T-helper 1 cell (primary cell): ENCODE measurements at places on chromosomes 6 and 20.

DNA sequence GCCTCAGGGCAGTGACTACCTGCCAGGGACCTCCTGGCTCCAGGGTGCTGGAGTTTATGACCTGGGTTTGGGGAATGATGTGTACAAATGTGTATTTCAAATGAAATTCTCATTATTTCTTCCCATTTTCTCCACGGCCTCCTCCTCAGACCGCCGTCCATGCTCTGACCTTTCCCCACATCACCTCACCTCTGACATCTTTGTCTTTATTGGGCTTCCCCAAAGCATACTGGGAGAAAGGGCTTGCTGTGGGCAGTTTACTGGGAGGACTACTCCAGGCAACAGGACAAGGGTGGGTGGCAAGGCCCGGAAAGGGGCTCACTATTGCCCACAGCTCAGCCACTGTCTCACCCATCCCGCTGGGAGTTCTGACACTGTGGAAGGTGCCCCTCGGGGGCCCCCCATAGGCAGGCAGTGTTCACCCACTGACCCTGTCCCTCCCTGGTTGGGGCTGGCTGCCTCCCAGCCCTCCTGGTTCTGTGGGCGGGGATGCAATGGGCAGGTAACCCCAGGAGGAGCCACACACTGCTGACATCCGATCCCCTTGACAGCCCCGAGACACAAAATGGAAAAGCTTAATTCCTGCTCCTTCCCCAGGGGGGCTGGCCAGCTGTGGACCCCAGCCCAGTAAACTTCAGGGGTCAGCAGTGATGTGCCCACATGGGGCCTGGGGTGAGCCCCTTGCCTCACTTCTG lies 39.8 kb upstream of the CST7 start:
- DNase-seq, result no peak

DNA sequence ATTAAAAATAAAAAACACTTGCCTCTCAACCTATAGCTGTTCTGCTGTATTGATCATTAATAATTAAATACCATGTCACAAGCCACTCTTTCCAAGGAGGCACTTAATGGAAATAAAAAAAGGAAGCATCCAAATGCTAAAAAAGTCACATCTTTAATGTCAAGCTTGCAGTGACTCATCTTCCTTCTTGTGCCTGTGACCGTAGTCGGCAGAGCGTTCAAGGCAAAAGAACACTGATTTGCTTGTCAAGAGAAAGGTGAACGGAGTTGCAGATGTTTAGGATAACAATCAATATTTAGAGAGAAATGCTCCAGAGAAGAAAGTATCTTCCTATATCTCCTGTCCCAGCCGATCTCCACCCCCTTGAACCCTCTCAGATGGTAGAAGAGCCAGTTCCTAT lies 341.0 kb upstream of the OPRM1 start:
- no peak for DNase-seq

GRCh38 chr6:164095056-164095455 lies 680.5 kb downstream of the QKI start:
- no peak for DNase-seq

DNA sequence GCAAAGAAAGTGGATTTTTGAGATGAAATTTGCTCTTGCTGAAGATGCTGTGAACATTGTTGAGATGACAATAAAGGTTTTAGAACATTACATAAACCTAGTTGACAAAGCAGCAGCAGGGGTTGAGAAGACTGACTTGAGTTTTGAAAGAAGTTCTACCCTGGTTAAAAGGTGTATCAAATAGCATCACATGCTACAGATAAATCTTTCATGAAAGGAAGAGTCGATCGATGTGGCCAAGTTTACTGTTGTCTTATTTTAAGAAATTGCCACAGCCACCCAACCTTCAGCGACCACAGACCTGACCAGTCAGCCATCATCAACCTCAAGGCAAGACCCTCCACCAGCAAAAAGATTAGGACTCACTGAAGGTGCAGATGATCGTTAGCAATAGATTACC lies 155.3 kb downstream of the HS3ST5 start:
- DNase-seq, result no peak

- DNase-seq, result no peak
These were observed 33.8 kb downstream of the KIF16B start for GRCh38 chr20:16539280-16540021.

- no peak for DNase-seq
These were observed 259.3 kb downstream of the TFAP2B start for GRCh38 chr6:51077821-51078518.

DNA sequence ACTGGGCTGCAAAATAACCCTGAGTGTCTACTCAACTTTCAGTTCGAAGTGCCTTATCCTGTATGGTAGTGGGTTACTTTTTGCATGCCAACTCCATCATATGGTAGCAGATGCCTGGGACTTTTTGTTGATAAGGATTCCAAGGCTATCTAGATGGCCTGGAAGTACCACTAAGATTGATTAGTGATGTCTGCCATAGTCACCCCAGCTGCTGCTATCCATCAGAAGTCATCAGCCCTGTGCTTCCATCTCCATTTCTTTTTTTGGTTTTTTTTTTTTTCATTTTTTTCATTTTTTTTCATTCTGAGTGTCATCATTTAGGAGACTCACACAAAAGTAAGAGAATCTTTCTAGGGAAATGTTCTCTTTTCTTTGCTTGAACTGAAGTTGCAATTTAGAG lies 217.4 kb upstream of the PLCB4 start:
- DNase-seq, result no peak

DNA sequence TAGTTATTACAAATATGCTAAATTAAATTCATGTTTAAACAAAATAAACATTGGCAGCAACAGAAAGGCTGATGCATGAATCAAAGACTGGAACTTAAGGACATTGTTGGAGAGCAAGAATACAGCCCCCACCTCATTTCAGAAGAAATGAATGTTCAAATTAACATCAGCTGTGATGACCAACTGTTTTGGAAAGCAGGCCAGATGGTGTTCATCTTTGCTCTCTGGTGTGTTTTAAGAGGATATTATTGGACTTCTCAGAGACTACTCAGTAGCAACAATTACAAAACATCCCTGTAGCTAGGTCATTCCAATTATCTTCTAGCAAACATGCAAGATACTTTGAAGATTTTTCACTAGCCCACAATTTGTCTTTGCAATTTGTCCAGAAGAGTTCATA lies 118.6 kb upstream of the DOK5 start:
- no peak for DNase-seq
